ENCODE measurements at places on chromosomes 13 and 19. TPM values are rescaled to one million over a fixed set of nuclear protein-coding genes. Genes with fewer than 3 reads are reported as not detected.
A peak's percentile ranks its signal among the peaks of the same experiment; 100 is the strongest.

DNA sequence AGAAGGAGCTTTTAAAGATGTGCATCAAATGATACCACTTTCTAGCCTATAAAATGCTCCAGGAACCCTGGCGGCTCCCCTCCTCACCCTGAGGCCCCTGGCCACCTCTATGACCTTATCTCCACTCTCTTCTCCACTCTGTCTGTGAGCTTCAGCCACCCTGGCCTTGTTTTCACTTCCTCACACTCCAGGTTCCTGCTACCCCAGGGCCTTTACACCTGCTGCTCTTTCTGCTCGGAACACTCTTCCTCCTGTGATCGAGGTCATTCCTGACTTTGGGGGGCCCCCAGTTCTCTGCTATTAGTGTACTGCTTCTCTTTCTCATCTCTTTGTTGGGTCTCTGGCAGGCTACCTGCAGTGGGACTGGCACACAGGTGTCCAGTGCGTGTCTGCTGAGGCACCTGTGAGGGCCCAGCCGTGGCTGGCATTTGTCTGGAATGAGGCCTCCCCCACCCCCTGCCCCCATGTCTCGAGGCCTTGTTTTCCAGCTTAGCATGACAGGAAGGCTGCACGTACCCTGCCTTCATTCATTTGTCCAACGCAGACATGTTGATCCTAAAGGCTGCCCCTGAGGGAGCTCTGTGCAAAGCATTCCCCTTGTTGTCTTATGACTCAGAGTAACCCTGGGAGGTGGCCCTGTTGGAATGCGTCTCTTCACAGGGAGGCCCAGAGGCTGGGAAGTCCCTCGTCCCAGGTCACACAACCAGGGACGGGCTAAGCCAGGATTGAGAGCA lies 2.3 kb downstream of the DDA1 start:
- H3K4me1 ChIP-seq = peaks cover 37% of the 10 kb centered on the region
- H3K27me3 ChIP-seq = no peaks in the 10 kb centered on the region
- H3K4me3 ChIP-seq = peak overlapping the region; percentile 40

GRCh38 chr13:109436841-109437240 lies 349.5 kb downstream of the IRS2 start:
- H3K27me3 ChIP-seq = no peaks in the 10 kb centered on the region
- no peaks in the 10 kb centered on the region for H3K4me1 ChIP-seq
- no peak for DNase-seq
- no peaks in the 10 kb centered on the region for H3K36me3 ChIP-seq

DNA sequence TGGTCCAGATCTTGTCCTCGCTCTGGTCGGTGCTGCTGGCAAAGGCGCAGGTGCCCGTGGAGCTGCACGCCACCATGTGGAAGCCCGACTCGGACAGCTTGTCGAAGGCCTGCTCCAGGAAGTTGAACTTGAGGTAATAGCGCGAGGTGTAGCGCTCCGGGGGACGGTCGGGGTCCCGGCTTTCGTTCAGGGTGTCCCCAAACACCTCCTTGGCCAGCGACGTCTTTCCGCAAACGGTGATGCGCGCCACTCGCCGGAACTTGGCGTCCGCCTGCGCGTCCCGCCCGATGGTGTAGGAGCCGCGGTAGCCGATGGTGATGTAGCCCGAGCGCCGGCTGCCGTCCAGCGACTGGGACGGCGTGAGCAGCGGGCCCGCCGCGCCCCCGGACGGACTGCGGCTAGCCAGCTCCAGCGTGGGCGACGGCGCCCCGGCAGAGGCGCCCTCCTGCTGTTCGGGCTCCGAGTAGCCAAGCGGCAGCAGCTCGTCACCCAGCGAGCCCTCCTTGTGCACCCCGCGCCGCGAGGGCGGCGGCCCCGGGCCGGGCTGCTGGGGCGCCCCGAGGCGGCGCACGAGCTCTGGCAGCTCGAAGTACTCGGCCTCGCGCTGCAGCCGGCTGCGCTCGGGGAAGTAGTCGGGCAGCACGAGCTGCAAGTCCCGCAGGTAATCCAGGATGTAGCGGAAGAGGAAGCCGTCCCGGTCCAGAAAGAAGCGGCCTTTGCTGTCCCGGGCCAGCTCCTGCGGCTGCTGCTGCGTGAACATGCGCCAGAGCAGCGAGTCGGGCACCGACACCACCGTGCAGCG lies 801 bp downstream of the KCTD12 start:
- peak overlapping the region; percentile 34 for H3K27ac ChIP-seq
- H3K4me3 ChIP-seq = peak overlapping the region; percentile 80
- peaks cover 14% of the 10 kb centered on the region for H3K4me1 ChIP-seq
- peak; percentile 51 for DNase-seq
- H3K27me3 ChIP-seq = no peaks in the 10 kb centered on the region

DNA sequence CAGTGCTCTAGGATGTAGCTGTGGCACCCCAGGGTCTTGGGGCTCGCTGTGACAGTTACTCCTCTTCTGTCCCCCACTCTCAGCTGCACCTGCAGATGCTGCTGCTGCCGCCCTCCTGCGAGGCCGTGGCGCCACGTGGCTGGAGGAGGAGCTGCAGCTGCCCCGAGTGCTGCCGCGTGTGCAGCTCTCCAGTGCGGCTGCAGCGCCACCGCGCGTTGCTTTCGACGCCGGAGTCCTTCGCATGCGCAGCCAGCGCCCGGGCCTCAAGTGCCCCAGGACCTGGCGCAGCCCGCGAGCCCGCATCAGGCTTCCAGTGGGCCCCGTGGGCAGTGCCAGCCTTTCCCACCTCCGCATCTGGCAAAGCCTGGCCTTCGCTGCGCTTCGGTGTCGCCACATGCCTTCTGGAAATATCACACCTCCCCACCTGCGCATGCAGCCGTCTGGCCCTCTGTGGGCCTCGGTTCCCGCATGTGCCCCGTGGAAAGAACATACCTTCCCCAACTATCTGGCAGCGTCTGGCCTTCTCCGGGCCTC lies 692 bp upstream of the ZNF580 start:
- DNase-seq = no peak
- no peaks in the 10 kb centered on the region for H3K27me3 ChIP-seq
- peaks cover 8% of the 10 kb centered on the region for H3K36me3 ChIP-seq
- peaks cover 41% of the 10 kb centered on the region for H3K4me1 ChIP-seq
- H3K27ac ChIP-seq = peak overlapping the region; percentile 62

- no peaks in the 10 kb centered on the region for H3K36me3 ChIP-seq
- no peak overlapping the region for H3K4me3 ChIP-seq
- peaks cover 10% of the 10 kb centered on the region for H3K4me1 ChIP-seq
- H3K27ac ChIP-seq = no peak overlapping the region
- no peaks in the 10 kb centered on the region for H3K27me3 ChIP-seq
- peak; percentile 72 for DNase-seq
Measured at GRCh38 chr13:23921451-23921888, 24.2 kb upstream of the C1QTNF9B start.

DNA sequence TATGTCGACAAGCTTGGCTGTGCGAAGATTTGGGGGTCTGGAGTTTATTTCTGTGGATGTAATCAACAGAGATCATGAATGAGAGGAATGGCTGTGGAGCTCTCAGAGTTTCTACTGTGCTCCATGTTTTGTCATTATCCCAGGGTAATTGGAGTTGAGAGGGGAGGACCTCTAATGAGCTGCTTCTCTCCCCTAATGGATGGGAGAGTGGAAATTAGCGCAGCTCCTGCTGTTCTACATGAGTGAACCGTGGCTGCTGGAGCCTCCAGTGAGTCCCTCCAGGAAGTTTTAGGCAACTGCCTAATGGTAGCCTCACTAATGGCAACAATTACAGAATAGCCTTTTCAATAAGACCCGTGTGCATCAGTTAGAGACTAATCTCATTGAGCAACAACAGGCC lies 31.3 kb upstream of the FGF9 start:
- DNase-seq = no peak
- 0 out of 2 replicates have a peak, but pooled peaks cover 5% of the 10 kb centered on the region for H3K27me3 ChIP-seq
- H3K4me3 ChIP-seq = no peak overlapping the region
- no peak overlapping the region for H3K27ac ChIP-seq
- H3K4me1 ChIP-seq = peaks cover 22% of the 10 kb centered on the region

DNA sequence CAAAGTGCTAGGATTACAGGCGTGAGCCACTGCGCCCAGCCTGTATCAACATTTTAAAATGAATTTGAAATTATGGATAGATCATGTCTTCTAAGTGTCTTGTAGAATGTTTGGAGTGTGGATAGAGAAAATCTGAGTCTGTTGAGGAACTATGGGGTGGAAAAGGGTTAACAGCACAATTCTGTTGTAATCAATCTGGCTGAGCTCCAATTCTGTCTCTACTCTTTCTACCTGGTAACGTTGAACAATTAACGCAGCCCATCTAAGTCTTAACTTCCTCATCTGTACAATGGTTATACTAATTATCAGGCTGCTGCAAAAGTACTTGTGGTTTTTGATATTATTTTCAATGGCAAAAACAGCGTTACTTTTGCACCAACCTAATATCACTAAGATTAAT lies 4.1 kb downstream of the FPR2 start:
- no peaks in the 10 kb centered on the region for H3K4me1 ChIP-seq
- H3K4me3 ChIP-seq = no peak overlapping the region
- peaks cover 52% of the 10 kb centered on the region for H3K27me3 ChIP-seq
- H3K36me3 ChIP-seq = no peaks in the 10 kb centered on the region
- DNase-seq = no peak

- DNase-seq = no peak
- no peak overlapping the region for H3K4me3 ChIP-seq
- peaks cover 15% of the 10 kb centered on the region for H3K4me1 ChIP-seq
- no peak overlapping the region for H3K27ac ChIP-seq
- no peaks in the 10 kb centered on the region for H3K27me3 ChIP-seq
- no peaks in the 10 kb centered on the region for H3K36me3 ChIP-seq
Measured at GRCh38 chr19:32671883-32672593, 2.9 kb downstream of the ANKRD27 start.

- no peaks in the 10 kb centered on the region for H3K27me3 ChIP-seq
- no peak overlapping the region for H3K4me3 ChIP-seq
- H3K27ac ChIP-seq = no peak overlapping the region
- DNase-seq = no peak
Measured at GRCh38 chr19:38500450-38500849, 67.0 kb downstream of the RYR1 start.

- no peak within 1 kb of the TSS for H3K27ac ChIP-seq
- peak; percentile 32 for DNase-seq
- peaks cover under 1% of the 10 kb centered on the region for H3K4me1 ChIP-seq
- H3K36me3 ChIP-seq = no peaks in the 10 kb centered on the region
- H3K4me3 ChIP-seq = no peak within 1 kb of the TSS
- peaks cover 3% of the 10 kb centered on the region for H3K27me3 ChIP-seq
Measured at GRCh38 chr19:51026554-51026831, at the start of gene KLK11. TSS of gene KLK11 (minus strand) at chr19:51026616. CDS start at chr19:51025631, 985 bp downstream.

- H3K4me1 ChIP-seq = peaks cover 14% of the 10 kb centered on the region
- H3K27ac ChIP-seq = no peak overlapping the region
- DNase-seq = no peak
- no peak overlapping the region for H3K4me3 ChIP-seq
Measured at GRCh38 chr13:51556740-51557139, 27.5 kb upstream of the WDFY2 start.

- H3K27ac ChIP-seq = no peak overlapping the region
- H3K36me3 ChIP-seq = no peaks in the 10 kb centered on the region
- peaks cover under 1% of the 10 kb centered on the region for H3K4me1 ChIP-seq
- H3K27me3 ChIP-seq = no peaks in the 10 kb centered on the region
Measured at GRCh38 chr13:114135731-114136171, 3.3 kb upstream of the RASA3 start.

- H3K4me1 ChIP-seq = no peaks in the 10 kb centered on the region
- no peak for DNase-seq
- H3K27me3 ChIP-seq = no peaks in the 10 kb centered on the region
Measured at GRCh38 chr13:34591900-34592529, 350.1 kb upstream of the NBEA start.

Gene DACT3
- 1.9 TPM for total RNA-seq

Gene KLHL1
- total RNA-seq = not detected

Gene CCDC8
- total RNA-seq = not detected

Gene ZNF799
- total RNA-seq = 5.9 TPM

Gene MIR17HG
- total RNA-seq = 5.6 TPM

Gene LILRA2
- not detected for total RNA-seq

Gene RANBP3
- 153 TPM for total RNA-seq

All from PC-3 (cell line).